Activated naive CD8-positive, alpha-beta T cell treated with anti-CD3 and anti-CD28 coated beads, Interleukin-2, amount 10 ng/mL, durations not matched to agents 7 days and 5 days (primary cell): ENCODE measurements at places on chromosomes 12 and 14. TPM values are rescaled to one million over a fixed set of nuclear protein-coding genes. Genes with fewer than 3 reads are reported as not detected.

Gene ANAPC7
- total RNA-seq: 63.0 TPM

- no peak for DNase-seq
- peak overlapping the region; percentile 88 for H3K27ac ChIP-seq
- peaks cover 26% of the 10 kb centered on the region for H3K36me3 ChIP-seq
- H3K4me1 ChIP-seq: peaks cover 64% of the 10 kb centered on the region
- no peaks in the 10 kb centered on the region for H3K27me3 ChIP-seq
Measured at GRCh38 chr14:69637503-69638031, 26.2 kb downstream of the SUSD6 start.

GRCh38 chr14:25518364-25518763, 468.4 kb upstream of the STXBP6 start:
- no peak overlapping the region for H3K27ac ChIP-seq
- no peak for DNase-seq
- no peak overlapping the region for H3K4me3 ChIP-seq
- H3K27me3 ChIP-seq: no peaks in the 10 kb centered on the region
- H3K4me1 ChIP-seq: no peaks in the 10 kb centered on the region
- no peaks in the 10 kb centered on the region for H3K36me3 ChIP-seq

Gene OR8S1
- total RNA-seq: not detected

- H3K27me3 ChIP-seq: no peaks in the 10 kb centered on the region
- H3K27ac ChIP-seq: no peak overlapping the region
Measured at GRCh38 chr12:69508621-69509020, 38.4 kb downstream of the FRS2 start.

Gene RFX4
- total RNA-seq: not detected

DNA sequence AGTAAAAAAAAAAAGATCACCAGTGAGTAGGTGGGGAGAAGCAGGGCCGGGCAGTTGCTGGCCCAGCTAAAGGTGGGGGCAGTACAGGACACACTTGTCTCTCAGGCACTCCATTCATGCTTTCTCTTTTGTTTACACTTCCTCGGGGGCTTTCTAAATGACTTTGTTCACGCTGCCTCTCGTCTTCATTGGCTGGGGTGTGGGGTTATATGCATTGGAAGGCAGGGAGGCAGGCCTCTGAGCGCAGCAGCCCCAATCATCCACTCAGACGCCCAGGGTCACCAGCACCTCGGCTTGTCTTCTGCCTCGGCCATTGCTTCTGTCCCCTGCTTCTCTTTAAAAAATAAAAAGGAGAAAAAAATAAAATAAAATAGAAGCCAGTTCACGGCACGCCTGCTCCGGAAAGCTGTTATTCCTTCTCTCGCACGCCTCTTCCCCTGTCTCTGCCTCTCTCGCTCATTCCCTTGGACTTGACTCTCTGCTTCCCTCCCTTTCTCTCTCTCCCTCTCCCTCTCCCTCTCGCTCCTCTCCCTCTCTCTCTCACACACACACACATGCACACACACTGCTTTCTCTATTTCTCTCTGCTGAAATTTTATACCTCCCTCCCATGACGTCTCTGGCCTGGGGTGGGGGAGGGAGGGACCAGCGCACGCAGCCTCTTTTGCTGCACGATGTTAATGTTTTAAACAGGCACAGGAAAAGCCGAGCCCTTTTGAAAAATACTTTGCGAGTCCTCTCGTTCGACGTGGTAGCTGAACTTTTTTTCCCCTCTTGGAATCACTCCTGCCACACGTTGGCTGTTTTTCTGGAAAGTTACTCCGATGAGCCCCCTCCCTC, at the start of gene TGFB3:
Gene TGFB3 (minus strand): TSS at position 570 of the 840 bp plus-strand sequence. CDS start 1,102 bp downstream, outside the sequence.
- peak within 1 kb of the TSS; percentile 89 for H3K4me3 ChIP-seq
- H3K27me3 ChIP-seq: peaks cover 4% of the 10 kb centered on the region
- H3K36me3 ChIP-seq: no peaks in the 10 kb centered on the region
- peak within 1 kb of the TSS; percentile 82 for H3K27ac ChIP-seq

Gene FAM177A1
- total RNA-seq: 42.5 TPM

Gene GPR132
- total RNA-seq: 46.6 TPM

DNA sequence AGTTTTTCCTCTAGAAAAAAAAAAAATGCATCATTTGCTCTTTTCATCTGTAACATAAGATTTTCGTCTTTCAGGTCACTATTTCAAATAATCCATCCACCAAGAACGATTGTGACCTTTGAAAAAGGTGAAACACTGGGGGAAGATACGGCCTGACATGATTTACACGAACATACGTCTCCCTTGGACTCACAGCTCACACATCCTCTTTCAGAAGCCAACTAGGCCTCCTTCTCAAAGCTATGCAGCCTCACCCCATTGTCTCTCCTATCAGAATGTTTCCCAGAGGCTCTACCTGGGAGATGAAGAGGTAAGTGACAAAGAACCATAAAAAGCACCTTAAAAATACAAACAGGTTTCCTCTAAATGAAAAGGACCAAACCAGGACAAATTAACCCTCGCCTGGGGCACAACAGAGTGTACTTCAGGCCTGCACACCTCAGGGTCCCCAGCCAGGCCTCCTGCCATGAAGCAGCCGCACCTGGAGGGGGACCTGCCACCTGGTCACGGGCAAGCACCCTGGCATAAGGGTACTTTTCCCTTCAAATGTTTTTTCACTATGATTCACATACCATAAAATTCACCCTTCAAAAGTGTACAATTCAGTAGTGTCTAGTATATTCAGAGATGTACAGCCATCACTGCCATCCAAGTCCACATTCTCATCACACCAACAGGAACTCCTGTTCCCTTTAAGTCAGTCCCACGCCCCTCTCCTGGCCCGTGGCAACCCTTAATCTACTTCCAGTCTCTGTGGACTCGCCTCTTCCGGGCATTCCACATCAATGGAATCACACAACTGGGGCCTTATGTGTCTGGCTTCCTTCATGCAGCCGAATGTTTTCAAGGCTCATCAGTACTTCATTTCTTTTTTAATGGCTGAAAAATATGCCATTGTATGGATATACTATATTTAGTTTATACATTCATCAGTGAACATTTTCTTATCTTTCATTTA, 5.4 kb downstream of the SLC15A4 start:
- peaks cover 38% of the 10 kb centered on the region for H3K4me1 ChIP-seq
- H3K36me3 ChIP-seq: peaks cover 25% of the 10 kb centered on the region
- DNase-seq: no peak
- H3K27ac ChIP-seq: peak overlapping the region; percentile 37

DNA sequence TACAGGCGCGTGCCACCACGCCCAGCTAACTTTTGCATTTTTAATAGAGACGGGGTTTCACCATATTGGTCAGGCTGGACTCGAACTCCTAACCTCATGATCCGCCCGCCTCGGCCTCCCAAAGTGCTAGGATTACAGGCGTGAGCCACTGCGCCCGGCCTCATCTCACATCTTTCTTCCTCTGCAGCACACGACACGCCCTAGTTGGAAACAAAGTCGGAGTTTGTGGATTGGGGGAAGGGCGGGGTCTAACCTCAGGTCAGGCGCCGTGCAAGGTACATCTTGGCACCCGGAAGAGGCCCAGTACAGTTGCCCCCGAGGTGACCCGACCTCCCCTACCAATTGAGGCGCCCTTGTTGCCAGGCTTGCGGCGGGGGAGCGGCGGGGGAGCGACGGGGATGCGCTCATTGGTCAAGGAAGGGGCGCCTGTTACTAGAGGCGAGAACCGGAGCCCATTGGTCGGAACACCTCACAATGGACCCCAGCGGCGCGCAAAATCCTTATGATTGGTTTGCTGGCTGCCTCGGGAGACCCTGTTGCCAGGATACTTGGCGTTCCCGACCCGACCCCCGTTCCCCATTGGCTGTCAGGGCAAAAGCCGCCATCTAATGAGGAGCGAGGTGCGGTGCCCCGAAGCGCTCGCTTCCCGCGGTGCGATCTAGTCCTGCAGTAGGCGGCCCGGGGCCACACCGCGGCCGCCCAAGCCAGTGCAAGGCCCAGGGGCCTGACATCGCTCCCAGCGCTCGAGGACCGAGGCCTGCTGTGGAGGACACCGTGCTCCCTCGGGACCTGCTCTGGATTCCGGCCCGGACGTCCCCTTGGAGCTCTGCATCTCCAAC, at the start of gene REC8:
Gene REC8 (plus strand): TSS at position 659 of the 839 bp plus-strand sequence. CDS start 473 bp downstream, outside the sequence.
- no peaks in the 10 kb centered on the region for H3K27me3 ChIP-seq
- H3K4me3 ChIP-seq: peak within 1 kb of the TSS; percentile 93
- H3K36me3 ChIP-seq: peaks cover 28% of the 10 kb centered on the region
- H3K4me1 ChIP-seq: peaks cover 19% of the 10 kb centered on the region
- H3K27ac ChIP-seq: peak within 1 kb of the TSS; percentile 88
- DNase-seq: peak; percentile 78
